NCI-H1930 (cell line): ENCODE measurements at places on chromosomes 13 and 19.

- DNase-seq: no peak
Observed at GRCh38 chr13:27967736-27968315, 1.3 kb downstream of the CDX2 start.

DNA sequence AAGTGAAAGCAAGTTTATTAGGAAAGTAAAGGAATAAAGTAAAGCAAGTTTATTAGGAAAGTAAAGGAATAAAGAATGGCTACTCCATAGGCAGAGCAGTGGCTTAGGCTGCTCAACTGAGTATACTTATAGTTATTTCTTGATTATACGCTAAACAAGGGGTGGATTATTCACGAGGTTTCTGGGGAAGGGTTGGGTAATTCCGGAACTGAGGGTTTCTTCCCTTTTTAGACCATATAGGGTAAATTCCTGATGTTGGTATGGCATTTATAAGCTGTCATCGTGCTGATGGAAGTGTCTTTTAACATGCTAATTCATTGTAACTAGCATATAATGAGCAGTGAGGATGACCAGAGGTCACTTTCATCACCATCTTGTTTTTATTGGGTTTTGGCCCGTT is 194.3 kb downstream of the DLEU7 start:
- DNase-seq: no peak

GRCh38 chr13:73820285-73820684 is 313.9 kb downstream of the KLF12 start:
- DNase-seq: no peak

DNA sequence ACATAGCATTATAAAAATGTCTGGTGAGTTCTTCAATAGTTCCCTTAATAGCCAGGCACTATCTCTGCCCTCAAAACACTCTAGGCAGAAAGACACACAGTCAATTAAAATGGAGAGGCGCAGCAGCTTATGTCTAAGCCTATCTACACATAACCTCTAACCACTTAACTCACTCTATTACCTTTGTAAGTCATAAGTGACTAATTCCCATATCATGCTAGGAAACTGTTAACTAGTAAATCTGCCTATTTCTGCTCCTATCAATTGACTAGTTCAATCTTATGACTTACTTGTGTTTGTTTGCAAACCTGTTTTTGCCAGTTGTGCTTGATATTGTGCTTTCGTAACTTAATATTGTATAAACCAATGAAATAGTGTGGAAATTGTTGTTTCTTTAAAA is 3.2 kb downstream of the CCDC122 start:
- no peak for DNase-seq

- no peak for DNase-seq
Observed at GRCh38 chr13:40539576-40540327, 126.7 kb downstream of the FOXO1 start.

DNA sequence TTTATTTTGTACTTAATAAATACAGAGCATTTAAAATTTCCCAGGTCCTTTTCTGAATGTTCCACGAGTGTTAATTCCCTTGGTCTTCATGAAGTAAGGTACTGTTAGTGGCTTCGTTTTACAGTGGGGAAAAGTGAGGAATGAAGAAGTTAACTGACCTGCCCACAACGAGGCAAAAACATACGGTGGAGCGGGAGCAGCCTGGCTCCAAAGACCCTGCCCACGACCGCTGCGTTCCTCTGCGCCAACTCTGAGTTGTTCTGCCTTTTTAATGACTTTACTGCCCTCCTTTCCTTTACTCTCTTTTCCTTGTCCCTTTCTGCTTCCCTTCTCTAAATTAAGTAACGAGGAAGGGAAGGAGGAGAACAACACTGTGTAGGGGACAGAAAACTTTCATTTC is 392.9 kb downstream of the PCDH9 start:
- no peak for DNase-seq
